ENCODE measurements at places on chromosomes 2 and 18.

GRCh38 chr18:57004366-57005121, 142.3 kb upstream of the BOD1L2 start:
- no peak for DNase-seq

DNA sequence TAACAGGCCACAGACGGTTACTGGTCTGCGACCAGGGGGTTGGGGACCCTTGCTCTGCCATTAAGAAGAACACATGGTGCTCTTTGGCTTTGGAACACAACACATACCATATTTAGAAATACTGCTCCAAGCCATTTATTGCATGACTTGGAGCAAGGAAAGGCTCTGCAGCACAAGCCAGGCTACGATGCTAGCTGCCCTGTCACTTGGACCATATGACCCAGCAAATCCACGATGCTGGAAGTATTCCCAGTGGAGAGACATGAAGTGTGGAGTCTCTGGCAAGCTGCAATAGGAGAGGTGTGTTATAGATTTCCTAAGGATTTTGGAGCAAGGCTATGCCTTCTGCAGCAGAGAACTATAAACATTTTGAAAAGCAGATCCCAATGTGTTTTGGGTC, 171.2 kb downstream of the HAUS1 start:
- DNase-seq: no peak

- no peak for DNase-seq
These were observed 429.5 kb upstream of the TNP1 start for GRCh38 chr2:217289177-217289906.

DNA sequence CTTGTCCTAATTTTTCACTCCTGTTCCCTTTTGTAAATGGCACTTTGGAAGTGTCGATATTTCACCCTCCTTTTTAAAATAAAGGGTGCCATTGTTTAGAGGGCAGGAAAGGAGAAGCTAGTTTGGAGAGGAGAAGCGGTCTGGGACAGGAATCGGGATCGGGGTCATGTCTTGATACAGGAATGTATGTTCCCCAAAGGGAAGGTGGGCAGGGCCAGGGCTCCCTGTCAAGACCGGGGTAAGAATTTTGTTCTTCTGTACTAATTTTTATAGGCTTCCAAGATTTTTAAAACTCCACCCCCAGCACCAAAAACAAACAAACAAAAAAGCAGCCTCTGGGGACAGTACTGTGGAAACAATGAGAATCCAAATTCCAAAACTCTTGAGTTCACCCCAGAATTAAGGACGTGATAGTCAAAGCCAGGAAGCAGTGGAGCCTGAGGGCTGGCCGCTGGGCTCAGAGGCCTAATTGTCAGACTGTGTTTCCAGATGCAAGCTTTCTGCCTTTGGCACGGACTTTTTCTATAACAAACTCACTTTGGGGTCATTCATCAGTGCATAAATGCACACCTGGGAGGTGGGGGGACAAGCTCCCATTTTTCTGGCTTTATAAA, 250.4 kb upstream of the SIX2 start:
- DNase-seq: no peak

DNA sequence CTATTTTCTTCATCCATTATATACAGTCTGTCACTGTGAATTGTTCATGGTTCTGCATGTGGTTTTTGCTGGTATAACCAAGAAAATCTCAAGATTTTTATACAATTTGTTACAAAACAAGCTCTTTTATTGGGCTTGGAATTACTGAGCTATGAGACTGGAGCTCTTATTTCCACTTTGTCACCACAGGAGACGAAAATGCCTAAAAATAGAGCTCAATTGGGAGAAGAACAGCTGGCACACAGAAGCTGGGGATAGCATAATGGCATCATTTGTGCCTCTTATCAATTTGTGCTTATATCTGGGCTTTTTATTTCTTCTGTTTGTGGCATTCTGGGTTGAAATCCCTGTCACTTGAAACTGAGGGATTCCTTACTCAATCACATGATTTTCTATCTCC, 219.1 kb downstream of the CALCRL start:
- DNase-seq: no peak

GRCh38 chr2:237434866-237435311, 20.9 kb upstream of the COL6A3 start:
- DNase-seq: peak; percentile 91

DNA sequence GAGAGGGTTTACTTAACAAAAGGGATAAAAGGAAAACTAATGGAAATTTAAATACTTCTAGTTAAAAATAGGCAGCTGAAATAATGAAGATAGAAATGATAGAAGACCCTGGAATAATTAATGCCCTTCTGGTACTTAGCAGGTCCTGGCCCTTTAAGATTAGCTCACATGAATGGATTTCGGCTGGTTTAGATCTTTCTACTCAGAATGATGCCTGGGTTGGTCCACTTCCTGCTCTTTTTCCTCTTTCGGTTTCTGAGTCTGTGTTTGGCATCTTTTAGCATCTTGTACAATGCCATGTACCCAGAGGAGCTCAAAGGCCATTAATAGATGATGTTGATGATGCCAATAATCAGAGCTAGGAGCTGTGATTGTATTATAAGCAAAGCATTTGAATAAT, 290.5 kb downstream of the CLIP4 start:
- DNase-seq: no peak

DNA sequence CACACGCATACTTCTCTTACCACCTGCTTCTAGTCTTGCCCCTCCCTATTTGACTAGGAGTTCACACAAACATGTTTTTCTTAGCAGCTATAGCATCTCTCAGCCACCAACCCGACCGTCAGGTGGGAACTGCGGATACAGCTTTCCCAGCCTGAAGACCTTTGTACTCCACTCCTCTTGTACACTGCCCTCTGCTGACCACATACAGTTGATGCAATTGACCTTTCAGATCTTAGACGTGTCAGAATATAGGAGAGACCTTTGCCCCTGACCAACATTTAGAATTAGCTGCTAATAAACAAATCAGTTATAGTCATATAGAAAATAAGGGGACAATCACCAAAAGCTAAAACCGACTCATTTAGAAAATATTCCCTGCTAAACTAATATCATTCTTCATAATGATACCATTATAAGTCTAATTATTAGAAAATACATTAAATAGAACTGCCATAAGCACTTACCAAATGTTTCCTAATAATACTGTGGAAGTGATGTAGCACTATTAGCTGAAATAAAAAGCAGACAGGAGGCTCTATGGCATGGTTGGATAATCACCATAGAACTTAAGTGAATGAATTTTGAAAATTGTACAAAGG, 208.4 kb downstream of the RAD51AP2 start:
- no peak for DNase-seq

GRCh38 chr2:88074854-88075292, 7.2 kb downstream of the SMYD1 start:
- DNase-seq: no peak

DNA sequence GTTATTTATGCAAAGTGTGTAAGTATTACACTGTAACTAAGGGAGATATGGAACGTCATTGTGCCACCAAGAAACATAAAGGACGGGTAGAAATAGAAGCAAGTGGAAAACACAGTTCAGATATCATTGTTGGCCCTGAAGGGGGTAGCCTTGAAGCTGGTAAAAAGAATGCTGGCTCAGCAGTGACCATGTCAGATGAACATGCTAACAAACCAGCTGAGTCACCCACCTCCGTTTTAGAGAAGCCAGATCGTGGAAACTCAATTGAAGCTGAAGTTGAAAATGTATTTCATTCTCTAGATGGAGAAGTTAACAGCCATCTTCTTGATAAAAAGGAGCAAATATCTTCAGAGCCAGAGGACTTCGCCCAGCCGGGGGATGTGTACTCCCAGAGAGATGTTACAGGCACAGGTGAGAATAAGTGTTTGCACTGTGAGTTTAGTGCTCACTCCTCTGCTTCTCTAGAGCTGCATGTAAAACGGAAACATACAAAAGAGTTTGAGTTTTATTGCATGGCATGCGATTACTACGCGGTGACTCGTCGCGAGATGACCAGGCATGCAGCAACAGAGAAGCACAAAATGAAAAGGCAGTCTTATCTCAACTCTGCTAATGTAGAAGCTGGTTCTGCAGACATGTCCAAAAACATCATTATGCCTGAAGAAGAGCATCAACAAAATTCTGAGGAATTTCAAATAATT, 36.1 kb downstream of the ZNF407 start:
- no peak for DNase-seq

DNA sequence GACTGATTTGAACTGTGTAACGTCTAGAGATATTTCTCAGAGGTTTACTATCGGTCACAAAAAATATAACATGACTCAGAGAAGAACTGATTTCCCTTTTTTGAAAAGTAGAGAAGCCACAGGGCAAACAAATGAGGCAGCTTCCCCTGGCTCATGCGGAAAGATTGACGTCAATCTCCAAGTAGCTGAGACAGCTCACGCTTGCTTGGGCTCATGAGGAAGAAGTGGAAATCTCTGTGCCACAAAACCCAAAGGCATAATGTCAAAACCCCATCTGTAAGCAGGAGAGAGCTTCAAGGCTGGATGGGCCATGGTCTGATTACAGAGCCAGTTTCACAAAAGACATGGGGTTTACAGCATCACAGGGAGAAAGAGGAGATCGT, 188.1 kb downstream of the ARL4C start:
- peak; percentile 75 for DNase-seq

DNA sequence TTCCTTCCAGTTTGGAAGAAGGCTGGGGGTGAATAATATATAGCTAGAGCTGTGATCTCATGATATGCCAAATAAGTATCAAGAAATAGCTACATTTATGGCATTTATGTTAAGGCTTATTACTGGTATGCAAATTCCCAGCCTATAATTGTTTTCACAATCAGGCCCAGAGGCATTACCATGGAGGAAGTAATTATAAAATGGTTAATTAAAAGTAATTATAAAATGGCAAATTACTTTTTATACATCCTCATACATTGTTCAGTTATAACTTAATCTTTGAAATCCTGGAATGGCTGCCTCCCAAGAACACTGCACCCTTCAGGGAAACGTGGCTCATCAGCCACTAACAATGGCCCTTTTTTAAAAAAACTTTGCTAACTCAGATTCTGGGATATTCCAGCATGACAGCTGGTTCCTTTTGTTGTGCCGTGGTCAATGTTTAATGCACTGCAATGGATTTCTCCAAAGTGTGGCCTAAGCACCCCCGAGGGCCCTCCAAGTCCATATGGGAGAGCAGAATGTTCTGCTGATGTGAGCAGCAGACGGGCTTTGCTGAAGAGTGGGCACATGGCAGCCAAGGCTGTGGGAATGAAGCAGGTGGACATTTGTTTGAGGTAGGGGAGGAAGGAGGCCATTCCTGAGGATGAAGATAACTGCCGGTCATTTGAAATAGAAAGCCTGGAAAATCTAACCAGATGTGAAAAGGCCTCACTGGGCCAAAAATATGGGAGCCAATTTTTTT, 483.5 kb upstream of the GCFC2 start:
- no peak for DNase-seq

DNA sequence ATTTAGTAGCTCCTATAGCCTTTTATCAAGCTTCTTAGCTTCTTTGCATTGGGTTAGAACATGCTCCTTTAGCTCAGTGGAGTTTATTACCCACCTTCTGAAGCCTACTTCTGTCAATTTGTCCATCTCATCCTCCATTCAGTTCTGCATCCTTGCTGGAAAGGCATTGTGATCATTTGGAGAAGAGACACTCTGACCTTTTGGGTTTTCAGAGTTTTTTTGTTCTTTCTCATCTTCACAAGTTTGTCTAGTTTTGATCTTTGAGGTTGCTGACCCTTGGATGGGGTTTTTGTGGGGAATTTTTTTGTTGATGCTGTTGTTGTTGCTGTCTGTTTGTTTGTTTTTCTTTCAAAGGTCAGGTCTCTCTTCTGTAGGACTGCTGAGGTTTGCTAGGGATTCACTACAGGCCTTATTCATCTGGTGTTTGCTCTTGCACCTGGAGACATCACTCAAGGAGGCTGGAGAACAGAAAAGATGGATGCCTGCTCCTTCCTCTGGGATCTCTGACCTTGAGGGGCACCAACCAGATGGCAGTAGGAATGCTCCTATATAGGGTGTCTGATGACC, 13.9 kb upstream of the TANK start:
- DNase-seq: no peak

- DNase-seq: no peak
These were observed 35.5 kb upstream of the SP5 start for GRCh38 chr2:170679607-170680079.

- DNase-seq: no peak
These were observed 96.1 kb downstream of the MAP2 start for GRCh38 chr2:209519906-209520305.

DNA sequence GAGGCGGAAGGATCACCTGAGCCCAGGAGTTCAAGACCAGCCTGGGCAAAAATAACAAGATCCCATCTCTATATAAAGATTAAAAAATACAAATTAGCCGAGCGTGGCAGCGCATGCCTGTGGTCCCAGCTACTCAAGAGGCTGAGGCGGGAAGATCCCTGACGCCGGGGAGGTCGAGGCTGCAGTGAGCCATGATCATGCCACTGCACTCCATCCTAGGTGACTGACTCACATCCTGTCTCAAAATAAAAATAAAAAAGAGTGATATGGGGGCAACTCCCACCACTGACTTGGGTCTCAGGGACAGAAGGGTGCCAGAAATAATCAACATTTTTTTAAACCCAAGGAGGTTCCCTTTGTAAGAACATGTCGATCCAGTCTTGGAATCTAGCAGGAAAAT, 37.6 kb downstream of the ZNF516 start:
- no peak for DNase-seq

GRCh38 chr2:218970894-218971293, 11.4 kb downstream of the CDK5R2 start:
- DNase-seq: no peak

GRCh38 chr2:82837588-82838304, 1621.3 kb downstream of the SUCLG1 start:
- no peak for DNase-seq

DNA sequence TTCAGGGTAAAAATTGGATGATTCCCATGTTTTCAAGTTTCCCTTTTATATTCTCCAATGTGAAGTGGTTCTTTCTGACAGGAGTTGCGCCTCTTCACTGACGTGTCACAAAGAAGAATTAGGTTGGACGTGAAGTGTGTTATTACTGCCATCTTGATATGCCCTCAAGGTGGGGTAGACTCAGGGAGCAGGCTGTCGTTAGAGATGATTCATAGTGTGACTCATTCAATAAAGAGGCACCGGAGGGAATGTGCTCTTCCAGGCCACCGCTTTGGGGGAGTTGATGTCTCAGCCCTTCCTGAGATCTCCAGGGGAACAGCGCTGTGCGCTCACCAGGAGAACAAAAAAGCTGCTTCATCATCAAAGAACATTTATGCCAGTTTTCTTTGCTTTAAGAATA, 3.6 kb upstream of the DGKD start:
- DNase-seq: peak; percentile 55

- DNase-seq: no peak
These were observed 4.1 kb upstream of the LRP1B start for GRCh38 chr2:142134911-142135310.

DNA sequence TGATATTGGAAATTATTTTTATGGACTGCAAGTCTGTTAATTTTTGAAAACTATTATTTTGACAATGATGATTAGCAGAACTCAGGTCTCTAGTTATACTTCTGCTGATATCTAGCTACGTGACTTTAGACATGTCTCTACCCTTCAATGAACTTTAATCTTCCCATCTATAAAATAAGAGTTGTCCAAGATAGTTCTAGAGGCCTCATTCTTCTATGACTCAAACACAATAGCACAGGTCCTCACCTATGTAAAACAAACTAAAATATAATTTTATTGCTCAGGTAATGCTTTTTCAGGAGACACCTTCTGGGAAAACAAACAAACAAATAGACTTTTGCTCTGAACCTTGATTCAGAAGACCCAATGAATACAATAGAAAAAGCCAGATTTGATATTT, 544.4 kb upstream of the SETBP1 start:
- no peak for DNase-seq
